ENCODE measurements at places on chromosomes 6 and 20.

- DNase-seq = no peak
These were observed 27.8 kb upstream of the PIM1 start for GRCh38 chr6:37142050-37142614.

GRCh38 chr6:19153270-19153980 lies 683.7 kb upstream of the ID4 start:
- no peak for DNase-seq

DNA sequence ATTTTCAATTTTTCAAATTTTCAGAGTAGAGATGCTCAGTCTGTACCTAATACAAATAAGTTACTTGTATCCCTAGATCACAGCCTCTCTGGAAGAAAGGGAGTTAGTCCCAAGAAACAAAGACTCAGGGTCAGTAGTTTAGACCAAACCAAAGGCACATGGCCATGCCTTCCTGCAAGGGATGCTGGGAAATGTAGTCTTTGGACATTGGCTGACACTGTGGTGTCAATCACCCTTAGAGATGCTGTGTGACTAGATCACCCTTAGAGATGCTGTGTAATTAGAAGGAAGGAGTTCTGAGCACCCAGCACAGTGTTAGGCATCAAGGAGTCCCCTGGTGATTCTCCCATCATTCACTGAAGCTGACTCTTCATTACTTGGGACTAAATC lies 202.1 kb downstream of the NFATC2 start:
- DNase-seq = no peak

- no peak for DNase-seq
These were observed 58.4 kb downstream of the SYTL3 start for GRCh38 chr6:158708239-158708638.

DNA sequence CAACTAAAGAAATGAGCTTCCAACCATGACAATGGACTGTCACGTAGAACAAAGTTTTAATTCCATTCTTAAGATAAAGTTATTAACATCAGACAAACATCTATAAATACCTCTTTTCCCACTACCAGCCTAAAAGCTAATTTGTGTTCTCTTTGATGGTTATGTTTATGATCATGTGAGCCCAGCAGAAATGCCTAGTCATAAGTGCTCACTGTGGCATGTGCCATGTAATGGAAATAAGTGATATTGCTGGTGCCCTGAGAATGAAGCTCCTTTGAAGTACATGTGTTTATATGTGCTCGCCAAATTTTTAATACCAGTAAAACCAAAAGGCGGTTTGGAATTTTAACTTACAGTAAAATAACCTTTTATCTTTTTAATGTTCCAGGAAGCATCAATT lies 205.8 kb downstream of the ISM1 start:
- no peak for DNase-seq

All from endothelial cell (in vitro differentiated cells).